ENCODE measurements at places on chromosomes 11 and 22.

DNA sequence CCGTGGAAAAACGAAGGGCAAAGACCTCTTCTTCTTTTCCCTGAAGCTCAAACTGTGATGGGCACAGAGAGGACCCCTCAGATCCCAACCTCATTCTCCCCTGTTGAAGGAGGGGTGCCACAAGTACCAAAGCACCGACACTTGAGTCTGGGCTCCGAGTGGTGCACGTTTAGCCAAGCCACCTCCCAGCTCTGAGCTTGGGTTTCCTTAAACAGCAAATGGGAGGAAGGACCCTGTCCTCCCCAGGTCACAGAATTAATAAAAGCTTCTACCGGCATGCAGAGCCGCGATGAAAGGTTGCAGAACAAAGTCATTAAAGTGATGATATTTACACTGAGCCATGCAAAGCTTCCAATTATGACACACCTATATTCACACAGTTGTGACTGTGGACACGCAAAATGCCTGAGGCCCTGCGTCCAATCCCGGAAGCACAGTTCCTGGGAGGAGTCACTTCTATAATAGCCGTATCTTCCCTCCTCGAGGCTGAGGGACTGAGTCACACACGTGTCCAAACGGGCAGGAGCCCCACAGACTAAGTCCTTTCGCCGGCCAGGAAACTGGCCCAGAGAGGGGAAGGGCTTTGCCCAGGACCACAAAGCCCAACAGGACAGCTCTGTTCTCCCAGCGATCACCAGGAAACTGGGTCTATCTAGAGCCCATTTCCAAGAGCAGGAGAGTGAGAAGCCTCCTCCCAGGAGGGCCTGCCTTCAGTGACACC is 922 bp upstream of the CSNK1E start:
- DNase-seq = no peak

DNA sequence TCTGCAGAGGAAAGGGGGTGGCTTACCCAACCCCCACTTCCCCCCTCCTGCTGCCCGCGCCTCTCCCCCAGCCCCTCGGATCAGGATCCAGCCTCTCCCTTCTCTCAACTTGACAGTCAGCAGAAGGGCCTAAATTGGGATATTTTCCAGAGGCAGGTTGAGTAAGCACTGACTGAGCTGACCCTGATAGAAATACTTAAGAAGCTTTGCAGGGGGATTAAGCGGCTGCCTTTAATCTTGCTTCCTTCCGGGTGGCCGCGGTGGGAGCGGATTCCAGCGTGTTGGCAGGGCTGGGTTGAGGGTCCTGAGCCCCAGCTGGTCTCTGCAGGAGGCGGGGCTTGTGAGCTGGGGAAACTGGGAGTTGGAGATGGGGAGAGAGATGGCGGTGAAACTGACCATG is 445.2 kb downstream of the NTM start:
- DNase-seq = no peak

DNA sequence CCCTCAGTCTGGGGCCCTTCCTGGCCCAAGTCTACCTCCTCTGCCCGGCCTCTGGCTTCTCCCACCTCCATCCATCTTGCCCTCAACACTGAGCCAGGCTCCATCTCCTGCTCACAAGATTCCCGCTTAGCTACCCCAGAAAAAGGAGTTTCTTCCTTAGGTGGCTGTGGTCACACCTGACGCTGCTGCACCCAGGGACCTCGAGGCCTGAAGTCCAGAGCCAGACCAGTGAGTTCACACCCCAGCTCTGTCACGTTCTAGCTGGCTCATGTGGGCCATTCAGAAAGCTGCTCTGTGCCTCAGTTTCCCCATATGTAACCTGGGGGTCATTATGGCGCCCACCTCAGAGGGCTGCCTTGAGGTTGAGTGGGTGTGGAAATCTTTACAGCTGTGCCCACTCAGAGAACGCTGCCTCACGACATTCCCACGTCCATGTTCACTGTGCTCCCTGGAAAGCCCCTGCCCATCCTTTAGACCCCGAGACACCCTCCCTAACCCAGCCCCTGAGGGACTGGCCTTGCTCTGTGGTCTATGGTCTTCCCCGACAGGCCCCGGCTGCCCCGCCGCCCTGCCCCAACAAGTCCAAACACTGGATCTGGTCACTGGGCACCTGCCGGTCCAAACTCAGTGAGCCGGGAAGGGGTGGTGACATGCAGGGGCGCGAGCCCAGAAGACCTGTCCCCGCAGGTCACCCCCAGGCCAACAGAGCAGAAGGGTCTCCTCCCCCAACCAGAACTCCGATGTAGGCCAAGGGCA is 9.8 kb downstream of the PLXNB2 start:
- no peak for DNase-seq

DNA sequence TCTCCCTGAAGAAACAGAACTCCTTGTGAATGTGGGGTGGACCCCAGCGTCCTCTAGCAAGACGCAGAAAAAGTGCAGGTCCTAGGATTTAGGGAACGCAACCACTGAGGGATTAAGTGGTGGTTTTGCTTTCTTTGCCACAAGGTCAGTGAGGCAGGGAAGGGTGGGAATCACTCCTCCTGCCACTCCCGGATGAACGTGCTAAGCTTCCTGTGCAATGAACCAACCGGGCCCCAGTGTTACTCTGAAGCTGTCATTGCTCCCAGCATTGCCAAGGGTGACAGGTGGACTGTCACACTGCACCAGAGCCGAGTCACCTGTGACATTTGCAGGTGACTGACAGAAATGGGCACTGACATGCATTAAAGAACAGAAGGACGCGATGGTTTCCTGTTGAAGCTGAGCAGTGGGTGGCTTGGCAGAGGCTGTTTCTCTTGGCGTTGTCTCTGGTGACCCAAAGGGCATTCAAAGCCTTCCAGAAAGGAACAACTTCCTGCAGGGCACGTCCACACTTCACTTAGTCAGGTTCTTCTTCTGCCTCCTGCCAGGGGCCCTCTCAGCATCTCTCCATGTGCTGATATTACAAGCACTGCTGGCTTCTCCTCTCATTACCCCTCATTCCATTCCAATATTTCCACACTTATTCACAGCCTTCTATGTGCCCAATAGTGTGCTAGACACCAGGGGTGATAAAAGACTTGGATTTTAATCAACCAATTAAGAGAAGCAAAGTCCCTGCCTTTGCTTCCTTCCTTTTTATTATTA is 9.7 kb downstream of the KIRREL3 start:
- DNase-seq = no peak

GRCh38 chr11:61092280-61092766 is 10.0 kb upstream of the CD5 start:
- DNase-seq = no peak

GRCh38 chr11:23097891-23098290 is 237.6 kb upstream of the CCDC179 start:
- DNase-seq = no peak

DNA sequence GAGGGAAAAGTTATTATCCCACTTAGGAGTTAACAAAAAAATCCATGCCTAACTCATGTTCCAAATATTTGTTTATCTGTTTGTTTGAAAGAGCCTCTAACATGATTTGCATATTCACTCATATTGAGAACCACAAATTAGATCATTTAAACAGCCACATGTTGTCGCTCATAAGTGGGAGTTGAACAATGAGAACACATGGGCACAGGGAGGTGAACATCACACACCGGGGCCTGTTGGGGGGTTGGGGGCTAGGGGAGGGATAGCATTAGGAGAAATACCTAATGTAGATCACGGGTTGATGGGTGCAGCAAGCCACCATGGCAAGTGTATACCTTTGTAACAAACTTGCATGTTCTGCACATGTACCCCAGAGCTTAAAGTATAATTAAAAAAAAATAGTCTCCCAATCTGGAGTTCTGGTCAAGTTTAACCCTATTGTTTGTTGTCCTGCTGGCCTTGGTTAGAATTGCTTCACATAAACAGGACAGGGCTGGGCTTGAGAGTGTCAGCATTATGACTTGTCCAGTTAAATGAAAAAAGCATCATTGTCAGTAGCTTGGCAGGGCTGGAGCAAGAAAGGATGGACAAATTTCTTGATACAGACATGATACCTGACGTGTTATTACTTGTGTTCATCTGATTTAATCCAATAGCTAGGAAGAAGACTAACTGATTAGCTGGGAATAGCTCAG is 57.8 kb upstream of the PSMA1 start:
- DNase-seq = no peak

GRCh38 chr11:27722953-27723344 is 22.7 kb upstream of the BDNF start:
- DNase-seq = no peak

GRCh38 chr11:117300283-117300663 is 9.1 kb downstream of the BACE1-AS start:
- DNase-seq = no peak

DNA sequence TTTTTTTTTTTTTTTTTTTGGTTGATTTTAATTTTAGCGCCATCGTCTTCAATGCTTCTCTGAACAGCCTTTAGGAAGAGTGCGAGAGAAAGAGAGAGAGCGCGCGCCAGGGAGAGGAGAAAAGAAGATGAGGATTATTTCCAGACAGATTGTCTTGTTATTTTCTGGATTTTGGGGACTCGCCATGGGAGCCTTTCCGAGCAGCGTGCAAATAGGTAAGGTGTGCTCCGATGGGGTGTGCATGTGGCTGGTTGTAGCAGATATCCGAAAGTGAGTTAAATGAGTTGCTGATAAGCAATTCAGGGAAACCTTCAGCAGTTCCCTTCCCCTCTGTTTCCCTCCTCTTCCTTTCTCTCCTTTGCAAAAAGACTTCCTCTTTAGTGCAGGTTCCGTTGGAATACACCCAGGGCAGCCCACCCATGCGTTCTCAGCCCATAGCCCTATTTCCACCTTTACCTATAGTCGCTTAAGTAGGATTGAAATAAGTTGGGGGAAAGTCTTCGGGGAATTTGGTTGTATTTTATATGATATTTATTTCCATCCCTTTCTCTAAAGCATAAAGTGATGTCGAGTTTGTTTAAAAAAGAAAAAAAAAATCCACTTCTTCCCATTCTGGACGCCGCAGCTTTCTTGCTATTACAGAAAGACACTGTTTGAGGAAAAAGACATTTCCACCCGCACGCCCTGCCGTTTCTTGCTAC is 1.1 kb downstream of the GRIA4 start:
- DNase-seq = no peak

DNA sequence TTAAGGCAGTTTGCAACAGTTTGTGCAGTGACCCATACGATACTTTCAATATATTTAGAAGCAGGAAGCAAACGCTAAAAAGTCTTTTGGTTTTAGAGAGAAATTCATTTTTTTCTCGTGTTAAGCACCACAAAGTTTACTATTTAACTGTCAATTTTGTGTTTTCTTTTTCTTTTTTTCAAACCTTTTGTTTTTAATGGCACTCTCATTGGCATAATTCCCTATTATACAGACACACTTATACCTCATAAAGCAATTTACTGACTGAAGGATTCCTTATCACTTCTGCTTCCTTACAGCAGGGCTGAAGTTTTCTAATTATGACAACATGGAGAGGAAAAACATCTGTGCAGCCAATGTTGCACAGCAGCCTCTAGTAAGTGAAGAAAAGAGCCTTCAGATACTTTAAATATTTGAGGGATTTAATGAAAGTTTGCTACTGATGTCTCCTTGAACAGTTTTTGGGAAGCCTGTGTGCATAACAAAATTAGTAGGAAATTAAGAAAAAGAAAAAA is 2191.2 kb downstream of the LRRC4C start:
- DNase-seq = no peak

- no peak for DNase-seq
Measured at GRCh38 chr11:46551261-46551660, 42.6 kb downstream of the AMBRA1 start.
